Stomach (tissue), 19 donors: ENCODE measurements at places on chromosomes 11 and 22. TPM values are rescaled to one million over a fixed set of nuclear protein-coding genes. Genes with fewer than 3 reads are reported as not detected.

DNA sequence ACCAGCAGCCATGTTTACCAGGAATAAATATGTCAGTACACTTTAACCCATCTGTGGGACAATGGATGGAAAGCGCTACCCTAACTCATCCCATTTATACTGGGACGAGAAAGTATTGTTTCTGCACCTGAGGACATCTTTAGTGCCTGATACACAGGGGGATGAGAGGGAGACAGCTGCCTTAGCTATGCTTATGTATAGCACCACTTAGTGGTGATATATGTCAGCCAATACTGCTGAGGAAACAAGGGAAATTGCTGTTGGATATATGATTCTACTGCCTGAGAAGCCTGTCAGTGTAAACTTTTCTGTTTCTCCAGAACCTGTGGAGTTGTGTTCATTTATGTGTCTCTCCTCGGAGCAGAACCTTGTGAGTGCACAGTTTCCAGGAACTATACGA is 13.3 kb upstream of the CEP295 start:
- no peak for DNase-seq
- no peaks in the 10 kb centered on the region for H3K27me3 ChIP-seq
- H3K36me3 ChIP-seq, result no peaks in the 10 kb centered on the region
- H3K27ac ChIP-seq, result no peak overlapping the region

DNA sequence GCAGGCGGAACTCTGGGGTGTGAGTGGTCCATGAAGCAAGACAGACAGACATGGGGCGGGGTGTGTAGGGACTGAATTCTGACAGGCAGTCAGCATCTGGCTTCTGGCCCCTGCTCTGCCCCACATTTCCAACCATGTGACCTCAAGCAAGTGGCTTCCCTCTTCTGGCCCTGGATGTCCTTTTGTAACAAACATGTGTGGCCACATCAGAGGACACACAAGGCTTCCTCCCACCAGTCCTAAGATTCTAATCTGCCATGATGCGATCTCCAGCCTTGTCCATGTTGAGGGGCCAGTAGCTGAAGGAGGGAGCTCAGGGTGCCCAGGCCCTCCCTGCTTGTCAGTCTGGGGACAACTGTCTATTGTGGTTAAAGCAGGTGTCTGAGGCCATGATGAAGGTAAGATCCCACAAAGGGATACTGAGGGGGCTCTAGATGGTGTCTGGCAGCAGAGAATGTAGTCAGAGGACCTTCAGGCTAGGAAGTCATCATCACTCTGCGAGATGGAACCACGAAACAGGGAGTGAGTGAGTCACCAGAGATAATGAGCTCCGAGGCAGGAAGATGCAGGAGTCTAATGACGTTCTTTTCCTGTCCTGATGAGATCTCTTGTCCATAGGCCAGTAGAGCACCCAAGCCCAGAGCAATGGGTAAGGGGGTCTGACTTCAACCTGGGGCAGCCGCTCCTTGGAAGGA is 27.4 kb downstream of the DRD2 start:
- H3K4me1 ChIP-seq, result no peaks in the 10 kb centered on the region
- H3K27ac ChIP-seq, result no peak overlapping the region
- no peak for DNase-seq
- H3K4me3 ChIP-seq, result no peak overlapping the region
- peaks cover 3% of the 10 kb centered on the region for H3K27me3 ChIP-seq
- H3K36me3 ChIP-seq, result no peaks in the 10 kb centered on the region

DNA sequence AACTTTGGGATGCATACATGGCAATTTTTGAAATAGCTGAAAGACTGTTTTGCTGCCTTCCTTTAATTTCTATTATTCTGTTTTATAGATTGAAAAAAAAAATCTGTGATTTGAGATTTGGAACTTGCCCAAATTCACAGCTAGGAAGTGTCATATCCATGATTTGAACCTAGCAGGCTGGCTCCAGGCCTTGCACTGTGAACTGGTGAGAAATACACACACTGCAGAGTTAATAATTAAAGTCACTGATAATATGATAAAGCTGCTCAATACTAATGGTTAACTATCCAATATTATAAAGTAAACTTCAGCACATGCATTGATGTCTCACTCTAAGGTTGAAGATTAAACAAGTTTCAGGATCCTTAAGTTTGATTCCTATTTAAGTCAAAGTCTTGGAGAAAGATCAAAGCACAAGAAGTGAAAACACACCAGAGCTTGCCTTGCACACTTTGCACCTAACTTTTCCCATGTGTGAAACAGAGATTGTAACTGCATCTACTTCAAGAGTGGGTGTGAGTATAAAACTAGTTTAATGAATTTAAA is 150.6 kb upstream of the CCDC179 start:
- H3K4me1 ChIP-seq, result peaks cover 11% of the 10 kb centered on the region
- H3K27ac ChIP-seq, result no peak overlapping the region
- H3K36me3 ChIP-seq, result no peaks in the 10 kb centered on the region

DNA sequence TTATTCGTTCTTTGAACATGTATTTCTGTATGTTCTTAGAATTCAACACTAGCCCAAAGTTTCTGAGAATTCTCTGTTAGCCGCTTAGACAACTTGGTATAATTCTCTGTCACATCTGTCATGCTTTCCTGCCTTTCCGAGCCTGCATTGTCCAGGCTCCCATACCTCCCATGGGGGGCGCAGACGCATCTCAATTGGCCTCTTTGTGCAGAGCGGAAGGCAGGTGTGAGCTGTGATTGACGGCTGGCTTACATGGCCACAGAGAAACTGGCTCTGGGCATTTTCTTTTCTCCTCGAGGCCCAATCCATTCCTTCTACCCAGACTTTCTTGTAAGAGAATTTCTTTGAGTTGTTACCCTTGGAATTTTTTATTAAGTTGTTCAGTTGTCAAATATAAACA is 132.7 kb upstream of the SESN3 start:
- no peak overlapping the region for H3K4me3 ChIP-seq
- no peaks in the 10 kb centered on the region for H3K27me3 ChIP-seq
- peaks cover 14% of the 10 kb centered on the region for H3K4me1 ChIP-seq

- no peaks in the 10 kb centered on the region for H3K27me3 ChIP-seq
- DNase-seq, result peak; percentile 97
- peaks cover 49% of the 10 kb centered on the region for H3K4me1 ChIP-seq
Measured at GRCh38 chr22:37849089-37849751, at the start of gene EIF3L. Gene EIF3L (plus strand): TSS chr22:37849419. CDS start chr22:37849450, 31 bp downstream.

DNA sequence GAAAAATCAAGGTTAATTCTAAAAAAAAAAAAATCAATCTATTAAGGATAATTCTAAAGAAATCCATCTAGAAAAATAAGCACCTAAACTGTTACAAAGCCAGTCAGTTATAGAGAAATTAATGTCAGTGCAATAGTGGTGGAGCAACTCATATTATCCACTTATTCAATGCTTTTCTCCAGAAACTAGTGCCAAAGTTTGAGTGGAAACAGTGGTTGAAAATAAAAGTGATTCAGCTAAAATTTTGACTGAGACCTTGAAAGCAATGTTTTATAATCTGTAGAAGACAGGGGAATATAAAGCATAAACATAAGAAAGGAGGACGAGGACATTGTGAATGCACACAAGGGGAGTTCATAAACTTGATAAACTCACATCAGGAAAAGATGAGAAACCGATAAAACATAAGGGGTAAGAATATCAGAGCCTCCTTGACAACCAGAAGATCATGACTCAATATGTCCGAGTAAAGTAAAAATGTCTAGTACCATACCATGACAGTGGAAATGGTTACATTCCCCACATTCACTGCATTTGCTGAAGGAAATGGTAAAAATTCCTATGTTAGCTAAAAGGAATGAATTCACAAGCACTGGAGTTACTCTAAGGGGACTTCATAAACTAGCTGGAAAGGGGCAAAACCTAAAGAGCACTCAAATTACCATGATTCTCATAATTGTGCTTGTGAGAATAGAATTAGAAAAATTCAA is 58.7 kb upstream of the SLC5A12 start:
- no peaks in the 10 kb centered on the region for H3K27me3 ChIP-seq
- no peaks in the 10 kb centered on the region for H3K4me1 ChIP-seq
- no peak overlapping the region for H3K4me3 ChIP-seq
- H3K27ac ChIP-seq, result no peak overlapping the region

The CALCA gene
- not detected for polyA plus RNA-seq

The PNPLA3 gene
- 0.12 TPM for polyA plus RNA-seq

The RIMBP3C gene
- not detected for polyA plus RNA-seq
